ENCODE measurements at places on chromosomes 3 and 15. TPM values are rescaled to one million over a fixed set of nuclear protein-coding genes. Genes with fewer than 3 reads are reported as not detected.

GRCh38 chr3:41213588-41213987 is 14.3 kb downstream of the CTNNB1 start:
- DNase-seq, result no peak

- DNase-seq, result no peak
These were observed 199.6 kb downstream of the SHOX2 start for GRCh38 chr3:157906627-157907026.

The PLSCR5 gene
- total RNA-seq, result not detected

The GOLGA6L25 gene
- total RNA-seq, result not detected
